T follicular helper cell (primary cell): ENCODE measurements at places on chromosomes 12 and 14.

GRCh38 chr12:40310211-40310610 is 85.4 kb downstream of the LRRK2 start:
- DNase-seq, result no peak

DNA sequence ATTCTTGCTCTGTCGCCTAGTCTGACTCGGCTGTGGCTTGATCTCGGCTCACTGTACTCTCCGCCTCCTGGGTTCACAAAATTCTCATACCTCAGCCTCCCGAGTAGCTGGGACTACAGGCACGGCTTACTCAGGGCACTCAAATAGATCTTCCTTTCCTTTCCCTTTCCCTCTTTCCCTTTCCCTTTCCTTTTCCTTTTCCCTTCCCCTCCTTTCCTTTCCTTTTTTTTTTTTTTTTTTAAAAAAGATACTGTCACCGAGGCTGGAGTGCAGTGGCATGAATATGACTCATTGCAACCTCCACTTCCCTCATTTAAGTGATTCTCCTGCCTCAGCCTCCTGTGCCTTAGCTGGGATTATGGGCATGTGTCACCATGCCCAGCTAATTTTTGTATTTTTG is 86.0 kb downstream of the AEBP2 start:
- no peak for DNase-seq

DNA sequence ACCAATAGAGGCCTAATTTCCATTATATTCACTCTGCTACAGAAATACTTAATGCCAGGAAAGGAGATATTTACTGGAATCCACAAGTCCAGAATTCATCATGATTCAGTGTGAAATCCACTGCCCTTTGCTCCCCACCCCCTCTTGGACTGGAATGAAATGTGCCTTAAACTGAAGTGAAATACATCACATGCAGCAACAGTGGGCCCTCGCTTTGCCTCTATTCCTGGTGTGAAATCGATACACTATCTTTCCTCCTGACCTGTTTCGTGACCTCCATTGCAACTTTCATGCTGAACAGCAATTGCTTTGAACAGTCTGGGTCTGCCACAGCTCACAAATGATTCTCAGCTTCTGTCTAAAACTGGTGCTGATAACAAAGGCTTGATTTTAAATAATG is 100.6 kb downstream of the NPAS3 start:
- DNase-seq, result no peak

DNA sequence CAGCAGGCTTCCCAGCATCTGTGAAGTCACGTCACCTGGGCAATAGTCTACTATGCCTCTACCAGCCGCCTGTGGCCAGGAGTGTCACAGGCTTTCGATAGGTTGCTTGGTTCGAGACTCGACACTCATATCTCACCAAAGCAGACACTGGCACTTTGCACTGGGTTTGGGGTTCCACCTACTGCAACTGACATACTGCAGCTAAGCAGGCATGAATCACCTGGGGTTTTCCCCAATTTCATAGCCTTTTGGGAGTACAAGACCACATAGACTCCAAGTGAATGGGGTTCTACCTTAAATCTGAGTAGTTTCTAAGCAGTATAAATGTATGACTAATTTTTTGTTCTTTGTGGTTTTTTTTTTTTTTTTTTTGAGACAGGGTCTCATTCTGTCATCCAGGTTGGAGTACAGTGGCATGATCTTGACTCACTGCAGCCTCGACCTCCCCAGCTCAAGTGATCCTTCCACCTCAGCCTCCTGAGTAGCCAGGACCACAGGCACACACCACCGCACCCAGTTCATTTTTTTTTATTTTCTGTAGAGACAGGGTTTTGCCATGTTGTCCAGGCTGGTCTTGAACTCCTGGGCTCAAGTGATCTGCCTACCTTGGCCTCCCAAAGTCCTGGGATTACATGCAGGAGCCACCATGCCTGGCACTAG is 32.1 kb downstream of the DMAC2L start:
- DNase-seq, result no peak

DNA sequence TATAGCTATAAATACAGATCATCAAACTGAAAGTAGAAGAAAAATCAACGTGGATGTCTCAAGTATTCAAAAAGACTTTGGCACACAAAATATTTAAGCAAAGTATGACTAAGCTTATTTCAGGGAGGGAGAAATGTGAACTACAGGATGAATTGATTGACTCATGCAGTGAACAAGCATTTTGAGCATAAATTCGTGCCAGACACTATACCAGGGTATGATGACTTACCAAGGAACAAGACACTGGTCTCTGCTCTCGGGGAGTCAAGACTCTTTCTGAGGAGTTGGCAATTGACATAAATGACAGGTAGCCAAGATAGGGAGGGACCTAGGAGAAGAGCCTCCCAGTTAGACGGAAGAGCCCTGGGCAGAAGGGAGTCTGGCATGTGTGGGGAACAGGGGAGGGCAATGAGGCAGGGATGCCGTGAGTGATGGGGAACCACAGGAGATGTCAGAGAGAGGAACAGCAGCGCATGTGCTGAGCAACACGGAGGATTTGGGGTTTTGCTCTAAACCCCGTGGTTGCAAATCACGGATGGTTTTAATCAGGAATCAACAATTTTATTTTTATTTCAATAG is 115.2 kb downstream of the TMEM132D start:
- no peak for DNase-seq

GRCh38 chr12:108686780-108687179 is 44.5 kb downstream of the CORO1C start:
- DNase-seq, result no peak

DNA sequence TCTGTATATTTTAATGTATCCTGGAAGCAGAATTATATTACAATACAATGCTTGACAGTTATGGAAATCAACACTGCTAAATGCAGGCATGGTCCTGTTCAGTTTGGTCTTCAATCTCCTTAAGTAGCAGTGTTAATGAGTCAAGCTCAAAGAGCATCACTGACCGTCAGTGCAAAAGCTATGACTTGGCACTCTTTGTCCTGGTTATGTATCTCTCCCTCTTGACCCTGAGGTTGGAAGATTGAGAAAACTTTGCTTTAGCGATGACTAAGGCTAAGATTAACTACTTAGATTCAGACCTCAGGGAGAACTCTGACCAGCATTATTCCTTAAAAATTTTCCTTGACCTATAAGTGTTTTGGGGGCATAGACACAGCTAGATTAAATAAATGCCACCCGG is 10.9 kb downstream of the CLEC7A start:
- no peak for DNase-seq

DNA sequence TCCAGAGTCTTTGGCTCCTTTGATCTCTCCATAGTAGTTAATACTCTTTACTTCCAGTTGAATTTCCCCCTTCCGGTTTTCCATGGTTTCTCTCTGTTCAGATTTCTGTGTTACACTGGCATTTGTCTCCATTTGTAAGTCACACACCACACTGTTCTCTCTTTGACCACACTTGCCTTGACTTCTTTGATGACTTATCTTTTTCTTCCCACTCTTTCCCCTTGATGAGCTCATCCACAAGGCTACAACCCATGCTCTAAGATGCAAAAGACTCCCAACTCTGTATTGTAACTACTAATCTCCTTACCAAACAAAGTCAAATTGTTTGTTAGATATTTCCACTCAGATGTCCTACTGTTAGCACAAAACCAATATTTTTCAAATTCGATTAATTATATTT is 242.7 kb upstream of the E2F7 start:
- no peak for DNase-seq

- no peak for DNase-seq
These were observed 67.0 kb downstream of the C2CD5 start for GRCh38 chr12:22477166-22477893.

- DNase-seq, result no peak
These were observed 476.8 kb downstream of the RGS6 start for GRCh38 chr14:72409047-72409446.

- DNase-seq, result no peak
These were observed 212.2 kb downstream of the KIF26A start for GRCh38 chr14:104350463-104351185.

GRCh38 chr12:71838676-71839075 is 883 bp upstream of the TBC1D15 start:
- no peak for DNase-seq

DNA sequence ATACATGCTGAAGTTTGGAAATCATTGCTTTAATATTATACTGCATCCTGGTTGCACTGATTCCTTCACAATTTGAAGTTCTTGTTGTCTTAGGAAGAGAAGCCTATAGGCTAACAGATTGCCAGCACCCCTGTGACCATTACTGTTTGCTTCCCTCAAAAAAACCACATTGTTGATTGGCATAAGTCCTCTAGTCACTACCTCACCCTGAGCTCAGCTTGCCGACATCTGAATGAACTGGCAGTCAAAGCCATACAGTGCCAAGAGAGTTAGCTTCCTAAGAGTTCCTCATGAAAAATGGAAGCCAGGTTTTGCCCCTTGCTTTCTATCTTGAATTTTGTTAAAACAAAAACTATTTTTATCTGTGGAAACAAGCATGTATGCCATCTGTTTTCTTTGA is 276.1 kb downstream of the SYT1 start:
- DNase-seq, result no peak

DNA sequence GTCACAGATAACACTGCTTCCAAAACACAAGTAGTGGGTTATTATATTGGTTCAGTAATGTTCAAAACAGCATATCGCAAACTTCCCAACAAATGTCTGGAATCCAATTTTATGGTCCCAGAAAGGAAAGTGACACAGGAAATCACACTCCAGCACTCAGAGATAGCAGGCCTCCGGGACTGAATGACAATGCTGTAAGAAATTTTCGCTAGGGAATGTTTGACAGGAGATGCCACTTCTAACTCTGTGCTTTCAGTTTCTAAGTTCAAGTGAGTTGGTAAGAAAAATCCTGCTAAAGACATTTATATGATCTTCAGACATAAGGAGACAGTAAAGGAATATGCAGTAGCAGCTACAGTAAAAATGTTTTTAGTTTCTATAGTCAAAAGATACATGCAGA is 93.2 kb downstream of the SLC2A13 start:
- no peak for DNase-seq

DNA sequence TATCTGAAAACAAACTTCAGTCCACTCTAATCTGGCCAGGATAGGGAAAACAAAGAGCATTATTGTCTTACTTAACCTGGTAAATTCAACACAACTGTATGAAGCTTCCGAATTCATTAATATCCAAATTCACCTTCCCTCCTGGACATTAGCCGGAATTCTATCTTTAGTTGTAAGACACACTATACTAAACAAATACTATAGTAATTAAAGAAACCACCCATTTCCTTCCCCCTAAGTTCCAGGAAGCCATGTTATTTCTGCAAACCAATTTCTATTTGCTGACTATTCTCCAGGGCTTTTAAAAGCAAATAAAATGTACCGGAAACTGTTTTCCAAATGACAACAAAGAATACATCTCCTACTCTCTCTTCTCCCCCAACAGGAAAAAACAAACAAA is 122.7 kb upstream of the MDM1 start:
- no peak for DNase-seq

- DNase-seq, result no peak
These were observed 2.7 kb upstream of the KLC1 start for GRCh38 chr14:103626146-103626850.

- DNase-seq, result no peak
These were observed 334.2 kb upstream of the RPL10L start for GRCh38 chr14:46985529-46986380.

- no peak for DNase-seq
These were observed 145.5 kb upstream of the IGF1 start for GRCh38 chr12:102625819-102626218.

DNA sequence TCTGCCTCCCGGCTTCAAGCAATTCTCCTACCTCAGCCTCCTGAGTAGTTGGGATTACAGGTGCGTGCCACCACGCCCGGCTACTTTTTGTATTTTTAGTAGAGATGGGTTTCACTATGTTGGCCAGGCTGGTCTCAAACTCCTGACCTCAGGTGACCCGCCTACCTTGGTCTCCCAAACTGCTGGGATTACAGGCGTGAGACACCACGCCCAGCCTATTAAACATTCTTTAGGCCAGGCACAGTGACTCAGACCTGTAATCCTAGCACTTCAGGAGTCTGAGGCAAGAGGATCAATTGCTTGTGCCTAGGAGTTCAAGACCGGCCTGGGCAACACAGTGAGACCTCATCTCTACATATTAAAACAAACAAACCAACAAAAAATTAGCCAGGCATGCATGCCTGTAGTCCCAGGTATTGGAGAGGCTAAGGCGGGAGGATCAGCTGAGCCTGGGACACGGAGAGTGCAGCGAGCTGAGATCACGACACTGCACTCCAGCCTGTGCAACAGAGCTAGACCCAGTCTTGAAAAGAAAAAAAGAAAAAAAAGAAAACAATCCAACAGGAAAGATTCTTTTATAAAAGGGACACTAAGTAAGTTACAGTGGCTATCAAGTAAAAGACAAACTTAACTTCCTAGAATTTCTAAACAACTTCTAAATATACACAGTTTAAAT is 70.2 kb downstream of the HECTD1 start:
- DNase-seq, result no peak

DNA sequence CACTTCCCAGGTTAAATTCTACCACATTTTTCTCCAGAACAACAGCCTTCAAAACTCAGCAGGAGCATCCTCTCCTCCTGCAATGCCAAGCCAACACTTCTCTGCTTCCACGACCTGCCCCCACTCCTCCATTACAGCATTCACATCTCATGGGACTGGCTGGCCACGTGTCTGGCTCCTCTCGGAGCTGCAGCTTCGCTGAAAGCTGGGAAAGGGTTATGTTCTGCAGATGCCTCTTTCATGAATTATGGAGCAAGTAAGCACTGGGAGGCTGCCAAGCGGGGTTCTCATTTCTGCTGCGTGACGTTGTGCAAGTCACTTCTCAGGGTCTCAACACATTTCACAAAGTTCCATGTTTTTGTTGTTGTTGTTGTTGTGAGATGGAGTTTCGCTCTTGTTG is 142.2 kb upstream of the RFLNA start:
- no peak for DNase-seq

DNA sequence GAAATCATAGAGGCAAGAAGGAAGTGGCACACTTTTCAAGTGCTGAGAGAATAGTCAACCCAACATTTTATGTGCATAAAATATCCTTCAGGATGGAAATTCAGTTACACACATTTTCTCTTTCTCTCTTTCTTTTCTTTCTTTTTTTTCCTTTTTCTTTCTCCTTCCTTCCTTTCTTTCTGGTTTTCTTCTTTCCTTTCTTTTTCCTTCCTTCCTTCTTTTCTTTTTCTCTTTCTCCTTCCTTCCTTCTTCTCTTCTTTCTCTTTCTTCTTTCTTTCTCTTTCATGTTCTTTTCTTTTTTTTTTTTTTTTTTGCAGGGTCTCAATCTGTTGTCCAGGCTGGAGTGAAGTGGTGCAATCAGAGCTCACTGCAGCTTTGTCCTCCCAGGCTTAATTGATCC is 38.7 kb upstream of the OR5AU1 start:
- DNase-seq, result no peak

DNA sequence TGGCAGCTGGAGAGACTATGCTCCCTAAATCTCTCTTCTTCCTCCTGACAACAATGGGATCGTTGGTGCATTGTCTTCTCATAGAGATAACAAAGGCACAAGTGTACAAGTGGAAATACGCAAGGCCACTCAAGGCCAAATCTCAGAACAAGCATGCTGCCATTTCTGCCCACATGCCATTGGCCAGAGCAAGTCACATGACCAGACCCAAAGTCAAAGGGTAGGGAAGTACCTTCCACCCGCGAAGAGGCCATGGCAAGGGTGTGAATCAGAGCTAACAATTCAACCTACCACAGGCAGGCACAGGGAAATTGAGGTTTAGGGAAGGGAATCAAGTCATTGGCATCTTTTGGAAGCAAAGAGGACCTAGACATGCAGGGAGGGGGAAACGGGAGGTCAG is 38.5 kb upstream of the IGF1 start:
- no peak for DNase-seq
